ENCODE measurements at places on chromosomes 12 and 14.

GRCh38 chr12:117114784-117115183, 15.6 kb upstream of the TESC start:
- no peak for DNase-seq

GRCh38 chr14:88995437-88996198, 171.2 kb downstream of the TTC8 start:
- DNase-seq: no peak

GRCh38 chr12:82880442-82880901, 193.8 kb downstream of the TMTC2 start:
- DNase-seq: no peak

DNA sequence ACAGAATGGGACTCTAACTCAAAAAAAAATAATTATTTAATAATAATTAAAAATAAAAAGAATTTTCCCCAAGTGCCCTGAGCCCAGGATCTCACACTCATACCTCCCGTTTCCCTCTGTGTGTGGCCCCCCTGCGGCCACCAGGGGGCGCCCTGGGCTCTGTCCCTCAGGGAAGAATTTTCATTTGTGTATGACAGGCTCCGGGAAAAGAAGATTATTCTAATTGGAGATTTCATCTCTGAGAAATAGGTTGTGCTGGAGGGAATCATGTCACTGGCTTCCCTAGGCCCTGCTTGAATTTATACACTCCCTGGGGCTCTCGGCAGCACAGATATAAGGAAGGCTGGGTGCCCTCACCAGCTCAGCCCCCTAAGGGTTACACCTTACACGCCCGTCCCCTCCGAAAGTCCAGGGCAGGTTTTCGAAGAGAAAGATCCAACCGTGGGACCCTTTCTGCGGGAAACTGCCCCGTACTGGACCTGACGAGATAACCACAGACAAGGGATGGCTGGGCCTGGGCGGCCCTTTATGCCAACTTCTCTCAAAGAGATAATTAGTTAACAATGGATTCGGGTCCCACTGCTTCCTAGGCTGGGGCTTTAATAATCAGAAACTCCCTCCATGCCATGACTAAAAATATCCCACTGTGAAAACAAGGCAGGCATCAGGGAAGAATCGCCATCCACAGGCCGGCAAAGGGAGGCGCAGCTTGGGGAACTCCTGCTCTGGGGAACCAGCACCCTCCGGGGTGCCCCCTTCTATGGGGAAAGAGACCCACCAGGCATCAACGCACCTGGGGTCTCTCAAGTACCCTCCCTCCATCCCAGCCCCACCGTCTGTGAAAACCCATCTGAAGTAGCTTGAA, 80.7 kb downstream of the KDM2B start:
- DNase-seq: peak; percentile 64

DNA sequence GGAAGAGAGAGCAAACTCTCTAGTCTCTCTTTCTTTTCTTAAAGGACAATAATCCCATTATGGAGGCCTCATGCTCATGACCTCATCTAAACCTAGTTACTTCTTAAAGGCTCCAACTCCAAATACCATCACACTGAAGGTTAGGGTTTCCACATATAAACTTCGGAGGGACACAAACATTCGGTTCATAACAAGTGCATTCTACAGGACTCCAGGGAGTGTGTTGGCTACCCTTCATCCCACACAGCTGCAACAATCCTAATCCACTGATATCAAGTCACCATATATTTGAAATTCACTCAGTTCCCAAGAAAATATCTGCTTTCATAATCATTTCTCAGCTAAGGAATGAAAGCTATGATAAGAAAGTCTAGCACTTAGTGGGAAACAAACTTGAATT, 265.9 kb upstream of the PLEKHG7 start:
- DNase-seq: no peak

Data from stimulated activated CD4-positive, alpha-beta T cell treated with anti-CD3 and anti-CD28 coated beads, Interleukin-1b, Interleukin-23, amount 100 ng/mL, for 24 hours (primary cell).